ENCODE measurements at places on chromosomes 16 and 17.

- DNase-seq, result no peak
Measured at GRCh38 chr17:6558276-6558675, 1.9 kb upstream of the PITPNM3 start.

DNA sequence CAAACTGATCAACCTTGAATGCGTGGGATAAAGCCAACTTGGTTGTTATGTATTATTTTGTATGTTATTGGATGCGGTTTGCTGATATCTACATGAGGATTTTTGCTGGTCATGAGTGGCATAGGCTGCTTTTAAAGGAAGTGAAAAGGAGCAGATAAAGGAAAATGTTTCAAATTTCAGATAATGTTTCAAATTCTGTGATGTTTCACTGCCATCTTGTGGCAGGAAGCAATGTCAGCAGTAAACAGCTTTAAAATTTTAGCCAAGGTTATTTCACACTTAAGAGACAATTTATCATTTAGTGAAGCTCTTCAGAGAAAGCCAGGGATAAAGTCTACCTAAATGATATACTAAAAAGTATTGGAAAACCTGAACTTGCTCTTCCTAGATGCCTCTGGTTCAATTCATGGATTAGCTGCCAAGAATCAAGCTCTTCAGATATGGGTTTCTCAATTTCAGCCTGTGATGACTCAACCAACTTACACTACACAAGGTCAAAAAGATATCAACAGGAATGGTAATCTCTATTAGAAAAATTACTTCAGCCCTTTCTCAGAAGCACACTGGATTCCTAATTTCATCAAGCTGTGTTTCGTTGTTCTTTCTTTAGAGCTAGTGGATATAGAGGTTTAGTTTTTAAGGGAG, 136.0 kb upstream of the C17orf78 start:
- DNase-seq, result no peak

DNA sequence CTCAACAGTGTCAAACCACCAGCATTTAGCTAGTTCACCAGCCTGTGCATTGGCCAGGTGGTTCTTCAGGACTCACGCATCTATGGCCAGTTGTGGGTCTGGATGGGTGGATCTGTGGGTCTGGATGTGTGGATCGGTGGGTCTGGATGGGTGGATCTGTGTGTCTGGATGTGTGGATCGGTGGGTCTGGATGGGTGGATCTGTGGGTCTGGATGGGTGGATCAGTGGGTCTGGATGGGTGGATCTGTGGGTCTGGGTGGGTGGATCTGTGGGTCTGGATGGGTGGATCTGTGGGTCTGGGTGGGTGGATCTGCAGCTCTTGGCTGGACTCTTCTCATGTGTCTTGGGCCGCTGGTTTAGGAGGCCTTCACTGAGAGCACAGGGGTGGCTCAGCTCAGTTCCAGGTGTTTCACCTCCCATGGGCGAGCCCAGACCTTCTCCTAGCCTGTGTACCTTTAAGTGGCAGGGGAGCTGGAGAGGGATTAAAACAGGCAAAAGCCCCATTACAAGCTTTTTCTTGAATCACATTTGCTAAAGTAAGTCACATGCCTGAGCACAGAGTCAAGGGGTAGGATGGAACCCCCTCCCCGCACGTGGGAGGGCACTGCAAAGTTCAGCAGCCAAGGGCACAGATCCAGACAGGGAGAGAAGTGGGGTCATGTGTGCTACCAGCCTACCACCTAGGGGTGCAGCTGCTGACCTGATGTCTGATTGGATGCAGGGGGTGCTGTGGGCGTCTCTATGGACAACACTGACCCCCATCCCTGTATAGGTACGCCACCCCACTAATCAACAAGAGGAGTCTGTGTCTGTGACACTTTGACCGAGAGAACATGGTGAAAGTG, 3.4 kb upstream of the NUBP1 start:
- no peak for DNase-seq

DNA sequence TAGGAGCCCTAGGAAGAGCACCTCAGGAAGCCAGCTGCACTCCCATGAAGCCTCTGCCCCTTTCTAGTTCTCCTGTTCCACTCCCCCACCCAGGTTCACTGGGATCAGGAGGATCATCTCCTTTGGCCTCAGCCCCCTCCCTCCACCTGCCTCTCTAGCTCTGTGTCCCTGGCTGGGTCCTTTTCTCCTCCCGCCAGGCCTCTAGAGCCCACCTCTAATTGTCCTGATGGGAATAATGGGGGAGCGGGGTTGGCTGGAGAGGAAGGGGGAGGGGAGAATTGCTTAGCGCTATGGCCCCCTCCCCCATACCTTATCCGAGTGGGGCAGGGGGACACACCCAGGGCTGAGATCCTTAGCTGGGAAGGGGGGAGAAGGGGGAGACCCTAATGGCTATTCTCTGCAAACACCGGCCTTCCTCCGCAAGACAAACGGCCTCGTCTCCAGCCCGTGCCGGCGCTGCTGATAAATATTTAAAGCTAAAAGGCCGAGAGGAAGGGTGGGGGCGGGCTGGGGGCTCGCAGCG, 997 bp downstream of the HOXB7 start:
- no peak for DNase-seq

DNA sequence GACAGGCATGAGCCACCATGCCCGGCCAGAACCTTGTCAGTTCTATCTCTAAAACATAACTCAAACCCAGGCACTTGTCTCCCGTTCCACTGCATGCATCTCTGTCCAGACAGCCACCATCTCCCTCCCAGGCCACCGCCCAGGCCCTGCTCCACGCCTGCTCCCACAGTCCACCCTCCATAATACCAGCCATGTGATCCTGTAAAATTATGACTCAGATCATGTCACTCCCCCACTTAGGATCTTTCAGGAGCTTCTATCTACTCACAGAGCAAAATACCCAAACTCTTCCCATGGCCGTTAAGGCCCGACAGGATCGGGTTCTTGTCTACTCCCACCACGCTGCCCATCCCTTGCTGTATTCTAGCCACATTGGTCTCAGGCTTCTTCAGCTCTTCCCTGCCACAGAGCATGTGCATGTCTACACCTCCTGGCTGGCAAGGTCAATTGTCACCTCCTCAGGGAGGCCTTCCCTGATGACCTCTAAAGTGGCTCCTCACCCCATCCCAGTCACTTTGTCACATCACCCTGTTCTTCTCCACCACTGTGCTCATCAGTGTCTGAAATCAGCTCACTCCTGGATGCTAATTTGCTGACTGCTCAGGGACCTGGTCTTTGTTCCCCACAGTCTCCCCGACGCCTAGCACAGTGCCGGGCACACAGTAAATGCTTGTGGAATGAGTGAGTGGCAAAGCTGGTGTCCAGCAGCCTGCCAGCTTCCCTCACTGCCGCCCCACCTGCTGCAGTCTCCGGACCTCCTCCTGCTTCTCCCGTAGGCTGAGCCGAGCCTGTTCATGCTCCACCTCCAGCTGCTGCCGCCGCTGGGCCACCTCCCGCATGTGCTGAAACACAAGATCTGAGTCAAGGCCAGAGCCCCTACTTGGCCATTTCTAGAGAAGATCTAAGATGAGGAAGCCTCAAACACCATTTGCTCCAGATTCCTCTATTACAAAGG, 6.7 kb downstream of the TSPOAP1 start:
- peak; percentile 24 for DNase-seq

GRCh38 chr17:4556996-4557395, 1.8 kb upstream of the MYBBP1A start:
- no peak for DNase-seq

- DNase-seq, result no peak
Measured at GRCh38 chr17:50774225-50774803, 7.0 kb upstream of the ANKRD40CL start.

DNA sequence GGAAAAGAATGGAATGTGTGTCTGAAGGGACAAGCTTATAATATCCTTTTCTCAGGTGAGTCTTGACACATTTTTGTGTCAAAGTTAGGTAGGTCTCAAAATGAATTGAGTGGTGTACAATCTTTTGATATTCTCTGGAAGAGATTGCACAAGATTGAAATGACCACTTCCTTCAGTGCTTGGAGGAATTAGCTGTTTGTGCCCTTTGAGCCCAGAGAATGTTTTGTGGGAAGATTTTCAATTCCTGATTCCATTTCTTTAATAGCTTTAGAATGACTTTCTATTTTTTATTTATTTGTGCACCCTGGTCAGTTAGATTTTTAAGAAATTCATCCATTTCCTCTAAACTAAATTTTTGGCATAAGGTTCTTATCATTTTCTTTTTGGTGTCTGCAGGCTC, 1.6 kb upstream of the CCL13 start:
- no peak for DNase-seq

- DNase-seq, result no peak
Measured at GRCh38 chr17:57422574-57423164, 166.3 kb downstream of the MSI2 start.

- DNase-seq, result no peak
Measured at GRCh38 chr16:79097166-79097565, 503.4 kb downstream of the MAF start.

- no peak for DNase-seq
Measured at GRCh38 chr17:37179893-37180292, 195.9 kb upstream of the C17orf78 start.

DNA sequence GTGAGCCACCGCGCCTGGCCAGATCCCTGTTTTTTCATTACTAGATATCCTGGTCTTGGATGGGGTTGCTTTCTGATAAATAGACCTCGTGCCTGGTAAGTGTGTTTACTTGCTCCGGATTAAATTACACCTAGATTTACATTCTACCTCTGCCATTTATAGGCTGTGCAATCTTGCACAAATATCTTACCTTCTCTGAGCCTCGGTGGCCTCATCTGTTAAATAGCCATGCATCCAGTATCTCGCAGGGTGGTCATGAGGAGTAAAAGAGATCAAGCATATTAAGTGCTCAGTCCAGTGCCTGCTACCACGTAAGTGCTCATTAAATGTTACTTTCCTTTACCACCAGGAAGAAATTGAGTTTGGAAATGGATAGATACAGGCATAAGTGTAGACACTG, 98.4 kb downstream of the BMERB1 start:
- no peak for DNase-seq

GRCh38 chr17:9266031-9266680, 244.8 kb downstream of the NTN1 start:
- no peak for DNase-seq

DNA sequence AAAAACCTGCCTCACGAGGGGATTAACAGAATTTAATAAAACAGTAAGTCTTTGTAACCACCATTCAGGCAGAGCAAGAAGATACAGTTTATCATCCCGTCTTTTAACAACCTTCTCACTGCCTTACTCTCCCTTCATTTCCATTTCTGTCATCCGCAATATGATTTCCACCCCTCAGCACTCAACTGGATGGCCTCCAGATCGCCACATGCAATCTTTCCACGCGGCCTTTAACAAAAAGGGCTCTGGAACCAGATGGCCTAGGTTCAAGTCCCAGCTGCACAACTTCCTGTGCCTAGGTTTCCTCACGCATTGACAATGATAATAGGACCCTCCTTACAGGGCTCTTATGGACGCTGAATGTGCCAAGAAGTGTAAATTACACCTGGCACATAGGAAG, 103.6 kb downstream of the GAS7 start:
- peak; percentile 63 for DNase-seq

DNA sequence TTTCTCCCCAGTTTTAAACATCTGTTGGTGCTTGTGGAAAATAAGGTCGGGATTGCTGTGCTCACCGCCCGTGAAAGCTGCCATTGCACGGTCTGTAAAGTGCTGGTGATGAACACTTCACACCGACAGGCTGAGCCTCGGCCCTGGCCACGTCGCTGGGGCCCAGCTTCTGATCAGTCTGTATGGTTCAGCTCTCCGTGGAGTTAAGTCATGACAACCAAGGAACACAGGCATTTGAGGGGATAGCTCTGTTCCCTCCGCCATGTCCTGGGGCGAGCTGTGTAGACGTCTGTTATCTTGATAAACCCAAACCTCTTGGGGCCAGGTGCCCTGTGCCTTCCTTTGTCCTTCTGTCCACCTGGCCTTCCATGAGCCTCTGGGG, 110.6 kb downstream of the METRNL start:
- DNase-seq, result no peak

DNA sequence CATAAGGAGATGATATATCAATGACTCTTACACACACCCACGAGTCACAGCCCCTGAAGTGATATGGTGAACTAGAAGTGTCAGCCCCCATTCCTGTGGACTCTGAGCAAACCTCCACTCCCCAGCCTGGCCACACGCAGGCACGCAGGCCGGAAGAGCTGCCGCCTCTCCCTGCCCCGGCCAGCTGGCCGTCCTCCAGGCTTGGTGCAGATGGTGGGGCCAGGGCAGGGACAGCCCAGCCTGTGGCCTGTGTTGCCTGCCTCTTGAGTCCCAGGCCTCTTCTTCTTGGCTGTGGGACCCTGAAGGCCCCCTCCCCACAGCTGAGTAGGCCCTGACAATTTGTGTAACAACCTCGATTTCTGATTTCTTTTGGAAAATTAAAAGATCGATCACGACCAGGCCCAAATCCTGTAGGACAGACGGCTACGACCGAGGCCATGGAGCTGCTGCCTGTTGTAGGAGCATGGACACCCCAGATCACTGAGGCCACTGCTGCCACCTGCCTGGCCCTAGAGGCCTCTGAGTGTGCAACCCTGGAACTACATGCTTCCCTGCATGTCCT, 10.0 kb upstream of the MPRIP start:
- DNase-seq, result peak; percentile 78

DNA sequence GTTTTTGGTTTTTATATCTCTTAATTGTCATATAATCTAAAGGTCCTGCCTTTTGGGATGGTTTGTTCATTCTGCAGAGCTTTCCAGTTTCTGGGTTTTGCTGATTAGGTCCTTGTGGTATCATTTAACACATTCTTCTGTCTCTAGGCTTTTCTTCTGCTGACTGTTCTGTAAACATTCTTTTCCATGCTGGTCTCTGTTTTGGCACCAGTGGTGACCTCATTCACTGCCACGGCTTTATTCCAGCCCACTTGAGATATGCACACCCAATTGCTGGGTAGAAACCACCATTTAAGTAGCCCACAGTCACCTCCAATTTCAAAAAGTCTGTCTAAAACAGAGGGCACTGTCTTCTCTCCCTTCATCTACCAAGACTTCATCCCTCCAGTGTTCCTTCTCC, 31.1 kb upstream of the COX10 start:
- DNase-seq, result no peak

GRCh38 chr17:36057911-36058310, 6.2 kb upstream of the CCL18 start:
- DNase-seq, result no peak

DNA sequence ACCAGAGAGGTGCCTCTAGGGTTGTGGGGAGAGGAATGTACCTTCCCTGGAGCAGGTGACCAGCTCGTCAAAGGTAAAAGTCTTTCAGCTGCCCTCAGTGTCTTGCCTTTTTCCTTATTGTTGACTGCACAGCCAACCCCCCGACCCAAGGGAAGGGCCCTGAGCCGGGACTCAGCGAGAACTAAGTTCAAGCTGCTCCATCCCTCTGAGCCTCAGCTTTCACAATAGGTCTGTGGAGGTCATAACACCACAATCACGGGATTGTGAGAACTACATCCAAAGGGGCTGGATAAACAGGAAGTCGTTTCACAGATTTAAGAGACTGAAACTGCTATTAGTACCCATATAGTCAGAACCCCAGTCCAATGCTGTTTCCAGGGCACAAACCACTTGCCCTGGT, 2.6 kb upstream of the KRT36 start:
- DNase-seq, result no peak
